ENCODE measurements at places on chromosomes 1 and 21.
A peak's percentile ranks its signal among the peaks of the same experiment; 100 is the strongest.

GRCh38 chr1:91427741-91428140 is 23.1 kb upstream of the HFM1 start:
- no peak for DNase-seq

- no peak for DNase-seq
Observed at GRCh38 chr1:162732566-162733335, 57.8 kb upstream of the HSD17B7 start.

GRCh38 chr1:160621633-160622413 is 25.0 kb downstream of the SLAMF1 start:
- DNase-seq, result no peak

GRCh38 chr1:29577512-29577911 is 341.2 kb downstream of the PTPRU start:
- no peak for DNase-seq

- peak; percentile 55 for DNase-seq
Observed at GRCh38 chr1:109771712-109772657, 8.3 kb upstream of the EPS8L3 start.

DNA sequence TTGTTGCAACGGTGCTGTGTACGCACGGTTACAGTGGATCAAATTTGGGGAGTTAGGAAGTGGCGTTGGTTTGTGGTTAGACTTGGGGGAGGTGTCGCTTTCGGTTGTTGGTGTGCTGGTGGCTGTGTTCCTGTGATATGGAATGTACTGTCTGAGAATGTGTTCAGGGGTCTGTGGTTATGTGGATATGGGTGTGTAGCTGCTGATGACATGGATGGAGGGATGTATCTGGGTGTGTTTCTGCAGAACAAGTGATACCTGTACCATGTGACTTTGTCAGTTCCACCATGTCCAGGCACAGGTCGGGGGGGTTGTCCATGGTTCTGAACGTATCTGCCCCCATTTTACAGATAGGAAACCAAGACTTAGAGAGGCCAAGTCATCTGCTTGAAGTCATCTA is 22.7 kb downstream of the PAX7 start:
- no peak for DNase-seq

DNA sequence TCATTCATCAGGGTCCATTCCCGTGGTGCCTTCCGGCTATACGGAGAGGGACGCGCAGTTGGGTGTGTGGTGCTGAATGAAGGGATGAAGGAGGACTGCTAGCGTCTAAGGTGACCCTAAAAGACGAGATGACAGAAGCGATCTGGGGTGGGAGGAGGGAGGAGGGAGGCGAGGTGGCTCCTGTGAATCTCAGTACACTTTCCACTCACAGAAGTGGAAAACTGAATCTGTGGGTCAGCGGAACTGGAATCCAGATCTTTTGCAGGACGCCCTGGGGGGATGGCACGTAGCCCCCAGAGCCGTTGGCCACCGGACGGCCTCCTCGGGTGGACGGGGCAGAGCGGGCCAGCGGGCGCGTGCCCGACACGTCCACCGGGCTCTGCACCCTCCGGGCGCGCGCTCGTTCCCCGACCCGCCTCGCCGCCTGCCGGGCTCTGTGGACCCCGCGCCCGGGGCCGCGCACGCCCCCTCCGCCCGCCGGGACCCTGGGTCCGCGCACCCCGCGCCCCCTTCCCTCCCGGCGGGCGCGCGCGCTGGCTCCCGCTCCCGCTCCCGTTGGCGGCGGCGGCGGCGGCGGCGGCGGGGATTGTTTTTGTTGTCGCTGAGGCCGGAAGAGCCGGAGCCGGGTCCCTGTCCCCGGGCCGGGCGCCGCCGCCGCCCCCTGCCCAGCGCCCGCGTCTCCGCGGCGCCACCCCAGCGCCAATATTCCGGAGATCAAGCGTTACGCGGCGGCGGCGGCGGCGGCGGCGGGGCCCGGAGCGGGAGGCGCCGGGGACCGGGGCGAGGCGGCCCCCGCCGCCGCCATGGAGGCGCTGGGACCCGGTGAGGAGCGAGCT is at the start of gene AGO4:
AGO4 (plus strand) TSS at position 403 of the 836 bp plus-strand sequence; CDS start at position 804, 401 bp downstream.
- no peak for DNase-seq

GRCh38 chr1:147168626-147169058 is 3.6 kb downstream of the PRKAB2 start:
- no peak for DNase-seq

DNA sequence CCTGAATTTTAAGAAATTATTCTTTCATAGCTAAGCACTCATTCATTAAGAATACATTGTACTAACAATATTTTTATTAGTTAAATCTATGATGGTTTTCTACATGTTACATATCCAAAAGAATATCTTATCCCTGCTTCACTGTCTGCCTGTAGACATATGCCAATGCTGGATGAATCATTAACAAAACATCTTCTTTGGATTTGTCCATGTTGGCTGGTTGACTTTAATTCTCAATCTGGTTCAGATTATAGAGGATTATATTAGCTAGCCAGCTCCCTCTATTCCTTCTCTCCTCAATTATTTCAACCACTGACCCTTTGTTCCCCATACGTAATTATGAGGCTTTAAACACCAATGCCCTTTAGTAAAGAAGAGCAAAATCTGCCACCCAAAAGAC is 138.9 kb upstream of the DMRTA2 start:
- DNase-seq, result no peak

DNA sequence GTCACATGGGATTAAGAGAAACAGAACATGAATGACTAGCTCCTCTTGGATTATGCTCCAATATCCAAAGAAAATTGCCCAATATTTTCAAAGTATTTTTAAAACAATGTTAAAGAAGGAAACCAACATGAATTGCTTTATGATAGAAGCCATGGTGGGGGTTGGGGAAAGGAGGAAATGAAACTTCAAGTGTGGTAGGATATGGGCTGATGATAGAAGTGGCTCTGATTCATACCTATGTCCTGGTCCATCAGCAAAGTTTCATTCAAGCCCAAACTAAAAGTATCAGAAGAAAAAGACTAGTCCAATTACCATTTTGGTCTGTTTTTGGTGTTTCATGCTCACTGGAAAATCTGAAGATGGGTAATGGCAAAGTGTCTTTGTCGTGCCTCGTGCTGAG is 104.2 kb upstream of the PROX1 start:
- no peak for DNase-seq

DNA sequence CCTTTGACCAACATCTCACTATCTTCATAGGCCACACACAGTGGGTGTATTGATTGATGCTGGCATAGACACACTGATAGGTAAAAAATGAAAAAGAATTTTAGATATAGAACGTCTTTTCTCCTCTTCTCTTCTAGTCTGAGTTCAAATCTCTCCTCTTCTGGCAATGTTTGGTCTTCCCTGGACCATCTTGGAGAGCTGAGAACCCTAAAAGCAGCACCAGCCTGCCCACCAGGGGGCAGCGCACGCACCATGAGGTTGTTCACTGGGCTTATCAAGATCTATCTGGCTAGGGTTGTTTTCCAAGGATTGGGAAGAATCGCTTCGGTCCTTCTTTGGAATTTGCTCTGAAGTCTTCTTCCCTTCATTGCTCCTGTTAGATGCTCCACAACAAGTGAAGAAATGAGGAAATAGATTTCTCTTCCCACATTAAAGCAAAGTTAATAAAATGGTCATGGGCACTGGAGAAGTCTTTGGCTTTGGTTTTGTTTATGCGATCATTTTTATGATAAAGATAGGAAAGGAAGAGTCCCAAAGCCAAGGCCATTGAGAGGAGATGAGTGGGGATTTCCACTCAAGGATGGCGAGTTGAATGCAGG is 104.0 kb upstream of the OLIG2 start:
- DNase-seq, result no peak

DNA sequence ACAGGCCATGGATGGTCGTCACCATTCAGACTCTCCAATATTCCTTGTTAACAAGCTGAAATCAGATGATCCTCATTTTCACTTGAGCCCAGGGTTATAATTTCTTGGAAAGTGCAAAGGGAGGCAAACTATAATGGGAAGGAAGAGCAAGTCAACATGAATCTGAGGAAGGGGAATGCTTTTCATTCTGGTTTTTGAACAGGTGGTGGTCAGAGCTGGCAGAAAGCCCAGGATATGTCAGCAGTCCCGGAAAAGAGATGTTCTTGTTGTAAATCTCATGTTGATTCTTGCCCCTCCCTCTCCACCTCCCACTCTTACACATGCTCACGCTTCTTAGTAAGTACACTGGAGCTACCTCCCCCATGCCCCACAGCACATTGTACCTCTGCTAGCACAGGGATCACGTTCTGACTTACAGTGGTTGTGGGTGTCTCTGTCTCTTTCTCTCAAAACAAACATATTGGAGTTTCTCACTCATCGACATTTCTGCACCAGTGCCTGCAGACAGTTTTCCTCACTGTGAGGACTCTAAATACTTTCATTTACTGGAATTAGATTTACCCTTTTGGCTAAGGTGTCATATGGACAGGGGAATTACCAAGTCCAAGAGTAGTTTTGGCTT is 77.6 kb downstream of the XCL2 start:
- no peak for DNase-seq

DNA sequence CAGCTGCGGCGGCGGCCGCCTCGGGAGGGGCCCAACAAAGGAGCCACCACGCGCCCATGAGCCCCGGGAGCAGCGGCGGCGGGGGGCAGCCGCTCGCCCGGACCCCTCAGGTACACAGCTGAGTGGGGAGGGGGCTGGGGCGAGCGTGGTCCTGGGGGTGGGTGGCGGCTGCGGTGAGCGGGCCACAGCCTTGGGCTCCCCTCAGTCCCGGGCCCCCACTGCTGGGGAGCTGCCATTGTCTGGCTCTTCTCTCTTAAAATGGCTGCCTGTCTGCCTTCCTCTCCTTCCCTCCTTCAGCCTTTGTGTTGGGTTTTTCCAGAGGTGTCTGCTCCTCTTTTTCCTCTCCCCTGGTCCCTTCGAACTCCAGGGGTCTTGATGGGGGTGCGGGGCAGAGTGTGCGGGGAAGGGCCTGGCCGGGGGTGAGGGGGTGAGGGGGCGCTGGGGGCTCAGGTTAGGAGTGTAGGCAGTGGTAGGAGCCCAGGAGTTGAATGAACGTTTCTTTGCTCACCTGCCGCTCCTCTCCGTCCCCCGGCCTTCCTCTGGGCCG is 1.7 kb downstream of the ARID1A start:
- DNase-seq, result no peak

GRCh38 chr21:25942135-25942534 is 207.4 kb downstream of the GABPA start:
- DNase-seq, result no peak

DNA sequence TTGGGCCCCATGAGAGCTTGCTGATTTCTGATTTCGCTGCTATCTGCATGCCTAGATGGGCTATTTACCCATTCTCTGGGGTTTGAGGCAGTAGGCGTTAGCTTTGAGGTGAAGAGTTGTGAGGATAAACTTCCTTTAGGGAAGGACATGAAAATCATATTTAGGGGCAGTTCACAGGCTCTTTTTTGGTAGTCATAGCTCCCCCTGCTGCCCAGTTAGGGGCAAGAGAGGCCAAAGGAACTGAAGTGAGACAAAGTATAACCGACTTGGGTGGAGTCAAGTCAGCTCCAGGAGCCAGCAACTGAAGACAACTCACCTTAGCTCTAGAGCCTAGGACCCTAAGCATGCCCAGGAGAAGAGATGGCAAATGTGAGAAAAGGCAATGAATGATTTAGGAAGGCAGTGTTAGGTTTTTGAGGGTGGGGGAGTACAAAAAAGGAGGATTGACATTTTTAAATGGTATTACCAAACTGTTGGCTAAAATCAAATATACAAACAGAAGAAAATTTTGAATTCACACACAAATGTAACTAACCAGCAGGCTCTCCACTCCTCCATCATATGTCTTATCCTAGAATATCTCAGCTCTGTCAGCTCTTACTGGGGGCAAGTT is 625.2 kb downstream of the LMO4 start:
- no peak for DNase-seq

- DNase-seq, result no peak
Observed at GRCh38 chr1:244273845-244274619, 177.7 kb downstream of the ADSS2 start.

GRCh38 chr1:176576670-176577069 is 113.7 kb downstream of the PAPPA2 start:
- DNase-seq, result no peak

GRCh38 chr1:172588296-172589291 is 55.6 kb downstream of the SUCO start:
- DNase-seq, result no peak

DNA sequence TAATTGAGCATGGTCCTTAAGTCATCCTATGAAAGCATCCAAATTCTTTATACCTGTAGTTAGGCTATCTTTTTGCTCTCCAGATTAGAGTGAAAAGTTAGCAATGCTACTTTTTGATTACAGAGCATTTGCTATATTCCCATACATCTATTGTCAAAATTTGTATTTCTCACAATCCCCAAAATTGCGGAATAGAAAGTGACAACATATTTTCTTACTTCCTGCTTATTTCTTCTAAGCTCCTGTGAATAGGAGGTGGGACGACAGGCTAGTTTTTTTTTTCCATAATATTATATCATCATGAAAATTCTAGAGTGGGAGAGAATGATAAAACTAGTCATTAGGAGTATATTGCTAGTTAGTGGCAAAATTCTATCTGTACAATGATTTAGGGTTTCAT is 264.0 kb upstream of the DPYD start:
- DNase-seq, result no peak

DNA sequence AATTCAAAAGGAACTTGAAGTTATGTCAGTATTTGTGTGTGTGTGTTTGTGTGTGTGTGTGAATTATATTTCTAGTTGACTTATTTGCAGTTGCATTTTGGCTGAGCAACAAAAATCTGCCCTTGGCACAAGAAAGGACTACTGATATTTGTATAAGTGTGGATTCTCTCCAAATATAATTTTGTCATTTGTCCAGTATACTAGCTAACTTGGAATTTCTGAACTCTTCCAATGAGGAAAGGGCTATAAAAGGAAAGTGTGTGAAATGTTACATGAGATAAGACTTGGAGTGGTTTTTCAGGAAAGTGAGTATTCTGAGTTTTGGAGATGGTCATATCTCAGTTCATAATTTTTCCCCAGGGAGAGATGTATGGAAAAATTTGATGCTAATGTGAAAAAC is 1384.1 kb upstream of the B3GALT2 start:
- DNase-seq, result no peak

GRCh38 chr1:227774051-227774731 is 39.0 kb downstream of the SNAP47 start:
- no peak for DNase-seq

GRCh38 chr1:8092657-8093056 is 66.5 kb upstream of the ERRFI1 start:
- DNase-seq, result no peak

DNA sequence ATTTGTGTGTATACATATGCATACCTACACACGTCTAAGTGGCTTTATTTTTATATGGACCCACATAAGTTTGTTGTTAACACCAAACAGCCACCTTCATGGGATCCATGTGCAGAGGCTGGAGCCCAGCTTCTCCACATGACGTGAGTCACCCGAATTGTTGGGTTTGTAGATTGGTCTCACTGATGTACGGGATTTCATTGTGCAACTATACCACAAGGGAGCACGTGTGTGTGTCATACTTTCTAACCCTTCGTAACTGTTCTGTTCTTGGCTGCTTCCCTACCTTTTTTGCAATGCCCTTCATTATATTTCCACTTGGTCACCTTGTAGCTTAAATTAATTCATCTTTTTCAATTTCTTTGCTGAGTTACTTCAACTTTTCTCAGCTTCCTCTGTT is 21.0 kb downstream of the SPRTN start:
- no peak for DNase-seq

- no peak for DNase-seq
Observed at GRCh38 chr1:184270556-184270955, 116.3 kb upstream of the C1orf21 start.
